Stimulated activated CD4-positive, alpha-beta T cell treated with anti-CD3 and anti-CD28 coated beads, Interleukin-2, amount 100 ng/mL, for 4 hours (primary cell): ENCODE measurements at places on chromosomes 2 and 18.

DNA sequence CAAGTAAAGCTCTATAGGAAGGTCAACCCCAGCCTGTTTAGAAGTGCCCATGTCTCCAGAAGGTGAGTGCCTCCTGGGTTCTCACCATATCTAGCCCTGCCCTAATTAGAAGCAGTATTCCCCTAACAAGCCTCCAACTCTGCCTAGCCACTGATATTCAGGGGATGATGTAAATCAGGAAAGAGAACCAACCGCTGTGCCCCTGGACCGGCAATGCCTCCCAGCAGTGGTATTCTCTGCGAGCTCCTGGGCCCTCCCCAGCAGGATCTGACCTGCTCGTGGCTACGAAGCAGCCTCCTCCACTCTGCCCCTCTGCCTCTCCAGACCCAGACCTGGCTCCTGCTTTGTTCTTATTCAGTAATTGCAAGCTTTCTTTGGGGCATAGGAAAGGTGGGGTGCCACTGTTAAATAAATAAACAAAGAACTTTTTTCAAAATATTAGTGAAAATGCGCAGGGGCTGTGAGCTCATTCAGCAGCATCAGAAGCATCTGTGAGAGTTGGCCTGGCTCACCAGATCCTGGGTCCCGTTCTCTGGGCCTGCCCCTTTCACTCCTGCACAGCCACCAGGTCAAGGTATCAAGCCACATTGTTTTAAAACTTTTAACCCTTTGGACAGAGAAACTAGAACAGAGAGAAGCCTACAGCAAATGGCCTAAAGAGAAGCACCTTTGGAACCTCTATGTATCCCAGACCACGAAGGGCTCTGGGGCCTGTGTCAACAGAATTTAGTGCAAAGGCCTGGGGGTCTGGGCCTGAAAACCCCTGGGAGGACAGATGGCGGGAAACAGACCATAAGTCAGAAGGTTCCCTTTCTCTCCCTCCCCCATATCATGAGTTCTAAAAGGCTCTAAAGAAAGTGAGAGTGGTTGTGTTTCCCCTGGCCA is 11.9 kb downstream of the MREG start:
- DNase-seq, result no peak

DNA sequence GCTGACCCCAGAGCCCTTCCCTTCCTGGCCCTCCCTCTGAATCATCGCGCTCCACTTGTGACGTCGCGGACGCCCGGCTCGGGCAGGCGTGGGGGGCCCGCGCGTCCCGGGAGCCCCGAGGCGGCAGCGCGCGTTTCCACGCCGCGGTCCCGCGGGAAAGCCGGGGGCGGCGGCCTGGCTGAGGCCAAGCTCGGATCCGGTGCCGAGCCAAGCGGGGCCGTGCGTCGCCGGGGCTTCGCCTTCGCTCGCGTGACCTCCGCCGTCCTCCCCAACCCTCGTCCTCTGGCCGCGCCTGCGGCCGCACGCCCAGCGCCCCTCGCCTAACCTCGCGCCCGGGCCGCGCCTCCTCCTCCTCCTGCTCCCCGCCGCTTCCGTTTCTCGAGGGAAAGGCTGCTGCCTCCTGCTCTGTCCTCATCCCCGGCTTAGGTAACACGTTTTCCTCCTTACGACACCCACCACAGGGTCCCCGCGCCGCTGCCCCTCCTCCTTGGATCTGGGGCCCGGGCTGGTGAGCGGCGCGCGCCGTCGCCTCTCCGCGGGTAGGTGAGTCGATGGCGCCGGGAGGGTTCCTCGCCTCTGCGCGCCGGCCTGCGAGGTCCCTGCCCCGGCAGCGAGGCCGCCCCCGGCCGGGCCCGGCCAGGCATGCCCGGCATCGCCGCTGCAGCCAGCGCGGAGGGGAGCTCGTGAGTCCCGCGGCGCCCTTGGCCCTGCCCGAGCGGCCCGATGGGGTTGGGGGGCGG is at the start of gene INPP1:
Gene INPP1 (plus strand): TSS at position 54 of the 740 bp plus-strand sequence. CDS start 16,514 bp downstream, outside the sequence.
- DNase-seq, result peak; percentile 14

DNA sequence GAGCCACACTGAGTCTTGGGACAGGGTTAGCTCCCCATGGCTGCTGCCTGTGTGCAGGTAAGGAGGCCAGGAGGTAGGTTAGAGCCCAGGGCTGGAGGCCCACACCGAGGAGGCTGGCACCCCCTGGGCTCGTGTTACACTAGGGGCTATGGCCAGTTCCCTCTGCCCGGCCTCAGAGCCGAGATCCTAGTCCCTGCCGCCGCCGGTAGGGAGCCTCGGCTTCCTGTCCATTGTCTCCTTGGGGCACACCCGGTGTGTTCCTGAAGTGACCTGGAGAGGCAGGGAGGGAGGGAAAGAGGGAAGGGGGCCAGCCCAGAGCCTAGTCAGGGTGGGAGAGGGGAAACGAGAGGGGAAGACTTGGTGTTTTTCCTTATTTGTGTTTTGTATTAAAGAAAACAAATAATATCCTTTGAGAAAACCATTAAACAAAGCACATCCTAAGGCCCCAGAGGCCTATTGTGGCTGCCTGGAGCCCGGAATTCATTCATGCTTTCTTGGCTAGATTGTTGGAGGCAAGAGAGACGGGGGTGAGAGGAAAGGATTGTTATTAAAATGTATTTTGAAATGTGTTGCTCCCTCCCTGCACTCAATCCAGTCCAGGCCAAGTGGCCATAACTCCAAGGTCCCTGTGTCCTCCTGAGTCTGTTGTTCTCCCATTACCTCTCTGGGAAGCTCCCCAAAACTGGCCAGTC is 170.7 kb downstream of the CTIF start:
- DNase-seq, result no peak

DNA sequence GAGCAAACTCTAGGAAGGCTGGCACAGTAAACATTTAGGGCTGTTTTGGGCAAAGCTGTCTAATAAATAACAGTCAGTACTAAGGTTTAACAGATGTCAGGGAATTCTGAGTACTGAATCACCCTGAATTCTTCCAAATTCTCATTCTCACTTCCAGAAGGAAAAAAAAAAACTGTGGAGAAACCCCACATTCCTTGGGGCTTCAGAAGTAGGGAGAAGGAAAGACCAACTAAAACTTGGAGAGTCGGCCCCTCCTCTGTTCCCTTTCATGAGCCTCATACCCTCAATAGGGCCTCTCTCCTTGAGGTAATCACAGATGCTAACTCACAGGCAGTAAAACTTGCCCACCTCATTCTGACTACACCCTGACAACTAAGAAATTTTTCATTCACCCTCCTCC is 62.1 kb downstream of the CCDC148 start:
- DNase-seq, result no peak

DNA sequence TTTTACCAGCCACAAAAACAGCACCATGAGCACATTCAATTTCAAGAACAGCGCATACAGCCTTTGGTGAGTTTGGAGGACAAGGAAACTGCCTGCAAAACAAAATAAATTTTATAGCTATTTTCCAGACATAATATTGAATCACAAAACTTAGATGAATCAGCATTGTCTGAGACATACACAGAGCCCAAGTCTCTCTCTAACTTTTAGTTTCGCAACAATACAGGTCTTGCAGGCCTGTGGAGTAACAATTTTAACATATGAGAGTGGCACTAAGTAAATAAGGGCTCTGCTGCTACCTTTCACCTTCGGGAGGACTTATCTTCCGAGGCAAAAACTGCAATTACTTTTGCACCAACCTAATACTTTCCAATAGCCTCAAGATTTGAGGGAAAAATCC is 56.1 kb upstream of the PEX13 start:
- DNase-seq, result no peak

GRCh38 chr2:48232351-48232750 is 297.6 kb upstream of the STON1 start:
- no peak for DNase-seq

DNA sequence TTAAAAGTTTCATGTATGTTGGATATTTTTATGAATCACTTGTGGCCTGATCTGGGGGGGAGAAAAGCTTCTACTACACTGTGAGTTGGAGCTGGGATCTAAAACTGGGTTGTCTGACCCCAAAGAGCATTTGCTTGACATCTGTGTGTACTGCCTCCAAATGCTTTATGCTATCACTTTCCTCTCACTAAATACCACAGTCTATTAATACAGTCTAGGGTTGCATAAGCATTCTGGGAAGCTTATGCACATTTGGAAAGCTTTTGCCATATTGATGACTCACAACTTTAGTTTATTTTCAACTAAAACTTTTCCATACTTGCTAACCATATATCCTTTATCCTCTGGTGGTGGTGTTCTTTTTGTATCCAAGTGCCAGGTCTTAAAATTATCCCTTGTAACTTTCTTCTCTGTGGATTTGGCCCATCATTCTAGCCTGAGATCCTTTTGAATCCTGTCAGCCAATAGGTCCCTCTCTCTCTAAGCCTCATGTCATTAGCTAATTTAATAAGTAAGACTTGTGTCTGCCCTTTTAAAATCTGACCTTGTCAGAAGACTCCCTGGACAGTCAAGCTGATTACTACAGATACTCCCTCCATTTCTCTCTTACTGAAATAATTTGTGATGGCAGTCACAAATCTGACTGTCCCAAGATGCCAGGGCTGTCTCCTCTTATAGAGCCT is 72.7 kb downstream of the NXPH2 start:
- no peak for DNase-seq

DNA sequence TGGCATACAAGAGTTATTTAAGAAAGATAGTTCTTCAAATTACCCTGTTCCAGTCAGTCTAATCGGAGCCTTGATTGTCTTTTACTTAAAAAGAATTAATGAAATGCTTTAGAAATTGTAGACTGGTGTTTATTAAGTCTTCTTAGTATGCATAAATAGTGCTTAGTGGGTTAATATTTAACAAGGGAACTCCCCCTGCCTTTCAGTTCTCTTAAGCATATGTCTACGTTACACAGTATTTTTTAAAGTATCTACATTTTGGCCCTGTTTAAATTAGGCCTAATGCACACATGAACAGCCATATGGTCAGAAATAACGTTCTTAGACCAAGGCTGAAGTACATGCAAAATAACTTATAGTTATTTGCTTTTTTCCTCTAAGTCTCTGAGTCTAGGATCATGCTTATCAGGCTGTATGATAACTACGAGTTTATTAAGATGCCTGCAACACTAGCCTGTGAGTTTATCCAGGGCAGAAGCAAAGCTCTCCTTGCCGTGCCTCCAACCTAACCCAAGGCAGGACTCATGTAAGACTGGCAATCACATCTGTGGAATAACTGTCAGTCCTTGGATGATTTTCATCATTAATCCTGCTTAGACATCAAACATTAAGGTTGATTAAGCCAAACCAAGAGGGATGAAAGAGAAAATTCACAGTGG is 6.7 kb downstream of the BCL2 start:
- DNase-seq, result no peak

DNA sequence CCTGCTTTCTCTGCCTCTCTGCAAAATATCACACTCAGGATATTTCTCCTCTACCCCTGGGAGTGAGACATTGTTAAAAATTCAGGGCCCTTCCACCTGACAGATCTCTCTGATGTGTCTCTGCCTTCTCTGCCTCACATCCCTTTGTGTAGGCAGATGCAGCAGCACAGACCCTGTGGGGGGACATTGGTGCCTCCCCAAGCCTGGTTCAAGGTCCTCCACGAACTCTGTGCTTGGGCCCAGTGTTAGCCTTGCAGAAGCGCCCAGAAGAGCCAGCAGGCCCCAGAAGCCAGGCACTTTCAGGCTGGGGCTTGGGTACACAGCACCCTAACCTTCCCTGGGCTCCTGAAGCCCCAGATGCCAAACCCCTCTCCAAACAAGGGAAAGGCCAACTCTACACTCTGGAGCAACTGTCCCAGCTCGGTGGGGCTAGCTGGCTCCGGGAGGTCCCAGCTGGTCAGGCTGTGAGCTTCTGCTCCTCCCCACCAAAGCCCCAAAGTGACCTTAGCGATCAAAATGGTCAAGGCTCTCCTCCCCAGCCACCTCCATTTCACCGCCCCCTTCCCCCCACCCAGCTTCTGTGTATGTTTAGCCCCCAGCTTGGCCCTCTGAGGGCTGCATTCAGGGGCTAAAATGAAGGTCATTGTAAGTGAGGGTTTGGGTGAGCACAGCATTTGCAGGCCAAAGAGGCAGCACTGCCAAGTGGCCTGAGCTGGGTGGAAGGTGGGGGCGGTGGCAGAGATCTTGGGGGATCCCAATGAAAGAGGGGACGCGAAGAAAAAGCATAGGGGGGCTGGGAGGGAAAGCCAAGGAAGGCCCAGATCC is 2.6 kb downstream of the HOXD9 start:
- no peak for DNase-seq

GRCh38 chr18:3689986-3690763 is 240.2 kb downstream of the TGIF1 start:
- DNase-seq, result no peak

DNA sequence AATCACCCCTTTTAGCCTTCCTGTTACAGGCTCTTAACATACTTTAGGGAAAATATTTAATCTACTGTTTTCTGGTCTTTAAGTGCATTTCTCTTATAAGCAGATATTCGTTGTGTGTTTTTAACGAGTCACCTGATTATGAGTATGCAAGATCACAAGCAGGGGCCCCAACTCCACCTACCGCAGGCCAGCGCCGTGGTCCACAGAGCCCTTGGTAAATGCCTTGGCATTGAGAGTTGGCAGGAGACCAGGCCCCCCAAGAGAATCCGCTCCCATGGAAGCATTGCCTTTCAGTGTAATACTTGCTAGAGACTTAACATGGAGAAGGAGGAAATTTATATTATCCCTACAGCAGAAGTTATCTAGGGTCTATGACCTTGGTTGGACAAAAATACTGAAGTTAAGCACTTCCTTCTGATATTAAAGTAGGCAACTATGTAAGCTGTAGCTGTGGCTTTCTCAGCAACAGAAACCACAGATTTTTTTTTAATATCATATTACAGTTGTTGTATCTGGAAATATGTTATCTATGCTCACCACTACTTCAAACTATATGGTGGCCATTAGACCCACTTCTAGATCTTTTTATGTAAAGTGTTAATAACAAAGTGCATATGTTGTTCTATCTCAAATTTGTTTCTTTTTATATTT is 241.8 kb upstream of the MGAT5 start:
- no peak for DNase-seq

GRCh38 chr2:191846515-191847476 is at the start of gene CAVIN2:
CAVIN2 (minus strand) TSS chr2:191847088; CDS start chr2:191846925, 163 bp downstream.
- no peak for DNase-seq

DNA sequence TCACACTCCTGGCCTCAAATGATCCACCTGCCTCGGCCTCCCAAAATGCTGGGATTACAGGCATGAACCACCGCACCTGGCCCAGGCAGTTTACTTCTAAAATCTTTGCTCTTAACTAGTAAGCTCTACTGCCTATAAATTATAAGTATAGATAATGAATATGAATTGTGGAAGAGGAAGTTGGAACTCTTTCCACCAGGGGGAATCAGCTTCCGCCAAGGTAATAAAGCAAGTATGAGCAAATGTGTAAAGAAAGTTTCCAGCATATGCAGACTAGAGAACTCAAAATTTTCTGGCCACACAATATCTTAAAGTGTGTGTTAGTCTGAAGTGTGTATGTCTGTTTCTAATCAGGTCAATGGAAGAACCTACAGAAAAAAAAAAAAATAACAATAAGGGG is 68.1 kb downstream of the RMDN2 start:
- DNase-seq, result no peak

DNA sequence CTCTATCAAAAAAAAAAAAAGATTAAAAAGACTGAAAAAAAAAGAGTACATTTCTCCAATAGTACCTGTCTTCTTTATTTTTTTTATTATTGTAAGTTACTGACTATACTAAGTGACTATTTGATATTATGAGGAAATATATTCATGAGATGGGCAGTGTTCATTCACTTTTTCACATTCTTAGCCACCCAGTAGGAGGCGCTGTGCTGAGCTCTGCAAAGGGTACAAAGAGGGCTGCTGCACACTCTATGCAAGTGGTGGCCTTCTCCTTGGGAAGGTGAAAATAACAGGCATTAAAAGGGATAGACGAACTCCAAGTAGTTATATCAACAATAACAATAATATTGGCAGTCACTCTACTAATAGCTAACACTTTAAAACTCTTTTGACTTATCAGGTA is 1034.9 kb upstream of the FANCL start:
- DNase-seq, result no peak

- no peak for DNase-seq
These were observed 42.5 kb upstream of the LCLAT1 start for GRCh38 chr2:30404319-30405259.
